ENCODE measurements at places on chromosomes 1 and 21.

DNA sequence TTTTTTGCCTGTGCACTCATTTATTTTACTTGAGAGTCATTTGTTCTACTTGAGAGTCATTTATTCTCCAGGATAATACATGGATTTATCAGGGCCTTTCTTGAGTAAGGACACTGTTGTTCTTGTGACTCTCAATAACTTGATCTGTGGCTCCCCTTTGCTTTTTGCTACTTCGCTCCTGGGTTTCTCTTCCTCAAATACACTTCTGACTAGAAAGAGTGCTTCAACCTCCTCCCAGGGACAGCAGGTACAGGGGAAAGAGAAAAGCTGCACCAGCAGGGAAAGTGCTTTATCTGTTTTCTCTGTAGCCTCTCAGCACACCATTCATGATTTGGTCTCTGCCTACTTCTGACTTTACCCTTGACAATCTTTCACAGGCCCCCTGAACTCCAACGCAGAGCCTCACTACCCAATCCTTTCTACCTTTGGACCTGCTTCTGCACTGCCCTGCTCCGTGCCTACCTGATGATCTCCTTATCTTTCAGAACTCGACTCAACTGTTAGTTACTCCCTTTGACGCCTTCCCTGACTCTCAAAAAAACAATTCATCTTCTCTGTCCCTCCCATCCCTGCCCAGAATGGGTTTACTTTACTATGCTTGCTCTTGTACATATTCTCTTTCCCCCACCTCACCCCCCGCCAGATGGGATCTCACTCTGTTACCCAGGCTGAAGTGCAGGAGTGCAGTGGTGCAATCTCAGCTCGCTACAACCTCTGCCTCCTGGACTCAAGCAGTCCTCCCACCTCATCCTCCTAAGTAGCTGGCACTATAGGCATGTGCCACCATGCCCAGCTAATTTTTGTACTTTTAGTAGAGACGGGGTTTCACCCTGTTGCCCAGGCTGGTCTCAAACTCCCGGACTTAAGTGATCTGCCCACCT is 15.6 kb upstream of the PIGM start:
- DNase-seq = no peak

GRCh38 chr1:111030590-111030989 is 66.9 kb upstream of the LRIF1 start:
- no peak for DNase-seq

GRCh38 chr1:187942986-187943385 is 1114.2 kb downstream of the PLA2G4A start:
- DNase-seq = no peak

GRCh38 chr1:41239988-41240610 is 2.0 kb downstream of the SCMH1 start:
- no peak for DNase-seq

DNA sequence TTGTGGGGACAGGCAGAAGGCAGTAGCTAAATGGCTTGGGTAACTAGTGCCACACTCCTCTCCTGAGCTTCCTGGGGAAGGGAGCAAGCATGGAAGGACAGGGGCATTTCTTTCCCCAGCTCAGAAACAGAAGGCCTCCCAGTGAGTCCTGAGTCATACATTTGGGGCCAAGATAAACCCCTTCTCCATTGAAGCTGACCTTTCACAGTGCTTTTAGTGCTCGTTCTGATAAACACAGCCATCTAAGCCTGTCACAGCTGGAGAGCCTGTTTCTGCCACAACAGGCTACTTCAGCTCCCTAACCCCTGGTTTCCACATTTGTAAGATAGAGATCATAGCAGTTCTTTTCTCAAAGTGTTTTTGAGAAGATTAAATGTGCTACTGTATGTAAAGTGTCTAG is 374.0 kb downstream of the LMX1A start:
- DNase-seq = no peak

DNA sequence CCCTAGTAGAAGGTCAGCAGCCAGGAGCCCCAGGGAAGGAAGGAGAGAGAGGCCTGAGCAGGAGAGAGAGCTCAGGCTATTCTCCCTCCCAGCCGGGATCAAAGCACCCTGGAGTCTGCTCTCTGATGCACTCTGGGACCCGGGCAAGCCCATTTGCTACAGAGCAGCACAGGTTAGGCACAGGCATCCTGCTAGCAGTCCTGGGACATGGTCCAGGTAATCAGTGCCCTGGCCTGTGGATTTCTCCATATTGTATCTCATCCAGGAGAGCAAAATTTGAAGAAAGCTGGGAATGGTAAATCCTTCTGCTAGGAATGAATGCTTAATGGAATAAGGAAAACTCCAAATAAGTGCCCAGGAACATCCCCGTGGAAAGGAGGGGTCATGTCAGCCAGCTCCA is 130.3 kb downstream of the HIVEP3 start:
- DNase-seq = no peak

DNA sequence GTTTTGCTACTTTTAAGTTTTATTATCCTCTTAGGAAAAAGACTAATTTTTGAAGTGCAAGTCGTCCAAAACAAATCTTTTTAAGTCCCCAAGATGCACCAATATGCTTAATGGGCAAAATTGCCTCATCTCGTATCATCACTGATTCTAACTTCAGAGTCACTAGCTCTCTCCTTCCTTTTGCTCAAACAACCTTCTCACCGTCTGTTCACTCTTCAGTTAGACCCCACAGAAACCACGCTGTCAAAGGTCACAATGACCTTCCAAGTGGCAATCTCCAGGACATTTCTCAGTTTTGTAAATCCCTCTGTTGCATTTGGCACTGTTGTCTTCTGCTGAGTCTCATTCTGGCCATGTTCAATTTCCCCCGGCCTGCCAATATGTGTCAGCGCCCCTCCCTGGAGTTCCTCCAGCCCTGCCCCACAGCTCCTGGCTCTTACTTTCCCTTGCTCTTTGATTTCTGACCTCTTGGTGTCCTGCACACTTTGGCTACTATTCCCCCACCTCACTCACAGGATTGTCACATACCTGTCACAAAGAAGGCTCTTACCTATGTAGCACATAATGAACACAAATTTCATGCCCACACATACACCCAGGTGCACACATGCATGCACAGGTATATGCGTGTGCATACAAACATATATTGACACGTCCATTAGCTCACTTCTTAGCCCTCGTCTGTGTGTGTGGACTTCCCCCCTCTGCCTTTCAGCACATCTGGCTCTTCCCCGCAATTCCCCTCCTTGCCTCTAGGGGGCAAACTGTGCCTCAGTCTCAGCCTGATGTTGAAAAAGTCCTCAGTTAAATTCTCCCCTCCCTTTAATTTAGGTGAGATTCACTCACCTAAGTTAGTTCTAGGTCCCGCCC is 354.0 kb upstream of the DUSP10 start:
- no peak for DNase-seq

DNA sequence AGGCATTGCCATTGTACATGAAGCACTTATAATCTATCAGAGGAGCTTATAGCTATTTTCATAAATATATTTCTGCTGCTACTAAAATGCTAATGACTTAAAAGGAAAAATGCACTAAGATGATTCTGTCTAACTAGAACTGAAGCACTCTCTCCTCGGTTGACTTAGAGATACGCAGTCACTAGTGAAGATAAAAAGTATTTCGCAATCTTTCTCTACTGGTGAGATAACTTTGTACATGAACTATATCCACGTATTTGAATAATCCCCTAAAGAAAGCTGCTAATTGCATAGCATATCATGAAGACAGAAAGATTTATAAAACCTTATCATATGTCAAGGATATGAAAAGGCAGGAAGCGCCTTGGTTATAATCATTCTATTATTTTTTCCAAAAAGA is 658.1 kb upstream of the PRMT6 start:
- DNase-seq = no peak

DNA sequence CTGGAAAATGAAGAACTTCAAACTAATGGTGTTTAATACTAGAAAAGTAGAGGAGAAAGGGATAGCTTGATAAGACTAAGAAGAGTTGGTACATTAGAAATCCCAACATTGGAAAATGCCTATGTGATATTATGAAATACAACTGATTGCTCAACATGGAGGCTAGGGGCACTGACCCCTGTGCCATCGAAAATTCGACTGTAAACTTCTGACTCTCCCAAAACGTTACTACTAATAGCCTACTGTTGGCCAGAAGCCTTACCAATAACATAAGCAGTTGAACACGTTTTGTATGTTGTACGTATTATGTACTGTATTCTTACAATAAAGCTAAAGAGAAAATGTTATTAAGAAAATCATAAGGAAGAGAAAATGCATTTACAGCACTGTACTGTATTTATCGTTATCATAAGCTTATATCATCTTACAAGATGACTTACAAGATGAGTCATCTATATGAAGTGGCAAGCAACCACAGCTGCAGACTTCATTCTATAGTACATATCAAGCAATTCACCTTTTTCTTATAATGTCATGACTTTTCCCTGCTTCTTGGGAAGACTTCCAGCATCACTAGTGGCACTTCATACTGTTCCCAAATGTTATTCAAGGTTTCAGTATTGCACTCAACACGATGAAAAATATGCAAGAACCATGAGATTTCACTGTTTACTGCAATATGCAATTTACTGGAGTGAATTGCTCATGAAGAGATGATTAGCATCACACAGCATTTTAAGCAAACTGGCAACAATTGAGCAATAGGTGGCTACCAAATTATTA is 12.9 kb upstream of the CTSK start:
- DNase-seq = no peak

DNA sequence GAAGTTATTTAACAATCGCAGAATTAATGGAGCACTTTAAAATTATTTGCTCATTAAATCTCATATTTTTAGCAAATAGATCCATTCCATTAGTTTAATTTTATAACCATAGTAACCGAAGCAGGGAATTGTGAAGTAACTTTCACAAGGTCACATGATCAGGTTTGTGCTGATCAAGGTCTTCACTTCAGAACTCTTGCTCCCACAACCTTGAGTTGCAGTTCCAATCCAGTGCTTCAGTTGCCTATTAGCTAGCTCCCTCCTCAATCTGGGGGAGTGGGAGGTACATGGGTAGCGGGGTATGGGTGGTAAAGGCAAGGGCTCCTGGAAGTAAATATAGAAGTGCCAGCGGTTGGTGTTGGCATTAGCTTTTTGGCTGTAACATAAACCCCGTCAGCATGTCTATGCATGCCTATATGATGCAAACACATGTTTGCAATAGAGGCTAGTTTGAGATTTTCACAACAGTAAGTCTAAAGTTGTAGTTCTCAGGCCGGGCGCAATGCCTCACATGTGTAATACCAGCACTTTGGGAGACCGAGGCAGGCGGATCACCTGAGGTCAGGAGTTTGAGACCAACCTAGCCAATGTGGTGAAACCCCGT is 5.8 kb downstream of the ATP5IF1 start:
- DNase-seq = no peak

GRCh38 chr1:99589186-99589636 is 56.7 kb upstream of the PALMD start:
- no peak for DNase-seq

DNA sequence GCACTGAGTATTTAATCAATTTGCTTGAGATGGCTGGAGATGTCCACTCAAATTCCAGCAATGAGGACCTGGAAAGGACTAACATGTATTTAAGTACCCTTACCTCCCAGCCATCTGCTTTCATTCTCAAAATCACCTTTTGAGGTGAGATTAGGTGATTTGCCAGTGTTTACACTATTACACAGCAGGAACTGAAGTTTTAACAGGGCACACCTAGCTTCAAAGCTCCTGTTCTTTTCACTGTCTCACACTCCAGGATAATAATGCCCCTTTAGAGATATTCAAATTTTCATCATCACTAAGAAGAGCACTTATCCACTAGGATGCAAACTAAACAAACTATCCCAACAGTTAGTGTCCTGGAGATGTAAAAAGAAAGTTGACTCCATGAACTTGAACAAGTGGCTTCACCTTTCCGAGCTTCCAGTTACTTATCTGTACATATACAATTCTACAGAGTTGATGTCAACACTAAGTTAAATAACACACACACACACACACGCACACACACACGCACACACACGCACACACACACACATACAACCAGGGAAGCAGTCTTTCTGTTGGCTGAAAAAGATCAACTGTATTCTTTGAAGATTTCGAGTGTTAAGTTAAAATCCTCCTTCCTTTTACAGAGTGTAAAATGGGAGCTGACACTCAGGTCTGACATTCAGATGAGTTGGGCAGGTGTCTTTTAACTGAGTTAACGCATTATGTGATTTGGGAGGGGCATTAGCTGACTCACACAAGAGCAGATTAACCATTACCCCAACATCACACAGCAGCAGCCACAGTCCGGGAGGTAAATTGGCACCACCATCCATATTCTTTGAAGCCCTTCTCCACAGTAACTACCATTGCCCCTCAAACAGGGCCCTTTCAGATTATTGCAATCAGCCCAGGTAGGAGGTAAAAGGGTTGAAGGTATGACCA is 15.5 kb upstream of the JAK1 start:
- no peak for DNase-seq

DNA sequence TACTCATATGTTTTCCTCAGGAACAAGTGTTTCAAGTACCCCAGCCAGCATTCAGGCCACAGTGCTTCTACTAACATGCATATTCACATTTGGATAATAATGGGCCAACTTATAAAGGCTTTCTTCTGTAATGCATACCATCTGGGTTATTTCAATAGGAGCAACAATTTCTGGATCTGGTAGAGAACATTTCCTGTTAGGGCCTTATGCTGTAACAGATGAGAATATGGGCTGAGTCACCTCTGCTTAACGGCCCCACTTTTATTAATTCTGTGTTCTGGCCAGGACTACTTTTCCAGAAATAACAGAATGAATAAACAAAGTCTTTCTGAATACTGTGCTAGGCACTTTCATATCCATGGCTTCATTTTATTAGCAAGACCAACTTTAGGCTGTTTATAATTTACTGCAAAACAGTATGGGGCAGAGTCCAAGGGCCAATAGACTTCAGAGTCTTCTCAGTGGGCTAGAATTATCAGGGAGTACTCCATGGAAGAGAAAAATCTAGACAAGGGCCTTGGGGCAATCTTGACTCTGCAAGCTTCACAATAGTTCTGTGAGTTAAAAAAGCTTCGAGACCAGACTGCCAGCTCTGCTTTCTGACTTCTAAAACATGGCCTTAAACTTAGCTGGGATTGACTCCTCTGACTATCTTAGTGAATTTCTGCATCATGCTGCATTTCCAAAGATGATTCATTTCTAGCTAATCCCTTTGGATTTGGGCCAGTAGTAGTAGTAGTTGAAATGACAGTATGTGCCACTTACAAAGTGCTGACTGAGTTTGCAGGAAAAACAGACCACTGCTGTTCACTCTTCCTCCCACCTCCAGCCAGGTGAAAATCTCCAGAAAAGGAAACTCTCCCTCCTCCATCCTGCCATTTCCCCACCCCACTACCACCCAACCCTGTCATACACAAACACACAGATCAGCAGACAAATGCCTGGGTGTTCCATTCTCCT is 8.2 kb upstream of the SSX2IP start:
- no peak for DNase-seq

GRCh38 chr1:156657741-156658319 is 15.9 kb downstream of the BCAN start:
- DNase-seq = no peak

GRCh38 chr1:200384818-200385390 is 24.9 kb downstream of the ZNF281 start:
- DNase-seq = no peak

- no peak for DNase-seq
Observed at GRCh38 chr1:233516732-233517131, 97.2 kb upstream of the KCNK1 start.

Data from coronary artery (tissue), 2 donors.